Right renal pelvis (tissue), 4 donors: ENCODE measurements at places on chromosomes 5 and 9. TPM values are rescaled to one million over a fixed set of nuclear protein-coding genes. Genes with fewer than 3 reads are reported as not detected.

DNA sequence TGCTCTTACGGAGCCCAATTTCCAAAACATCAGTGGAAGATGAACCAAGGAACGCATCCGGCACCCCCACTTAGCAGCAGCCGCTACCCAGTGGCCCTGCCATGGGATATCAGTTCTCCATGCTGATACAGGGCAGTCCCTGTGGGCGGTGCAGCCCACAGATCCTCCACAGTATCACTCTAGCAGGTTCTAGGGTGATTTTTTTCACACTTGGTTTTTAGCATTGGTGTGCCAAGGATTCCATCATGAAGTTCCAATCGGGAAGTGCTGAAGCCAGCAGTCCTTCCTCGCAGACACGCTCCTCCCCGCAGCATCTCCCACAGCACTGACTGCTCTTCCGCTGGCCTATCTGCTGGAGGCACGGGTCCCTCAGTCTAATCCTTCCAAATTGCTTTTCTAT lies 261.9 kb downstream of the SYK start:
- no peak for DNase-seq

DNA sequence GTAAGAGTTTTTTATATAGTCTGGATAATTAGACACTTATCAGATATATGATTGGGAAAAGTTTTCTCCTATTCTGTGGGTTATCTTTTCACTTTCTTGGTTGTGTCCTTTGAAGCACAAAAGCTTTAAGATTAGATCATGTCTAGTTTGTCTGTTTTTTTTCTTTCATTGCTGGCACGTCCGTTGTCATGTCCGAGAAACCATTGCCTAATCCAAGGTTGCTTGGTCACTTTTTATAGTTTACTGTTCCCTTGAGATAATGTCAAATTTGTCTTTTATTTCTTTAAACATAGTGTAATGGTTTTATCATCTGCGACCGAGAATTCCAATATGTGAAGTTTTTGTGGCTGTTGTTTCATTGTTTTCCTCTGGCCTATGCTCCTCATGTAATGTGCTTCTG lies 28.8 kb downstream of the GARNL3 start:
- no peak for DNase-seq

DNA sequence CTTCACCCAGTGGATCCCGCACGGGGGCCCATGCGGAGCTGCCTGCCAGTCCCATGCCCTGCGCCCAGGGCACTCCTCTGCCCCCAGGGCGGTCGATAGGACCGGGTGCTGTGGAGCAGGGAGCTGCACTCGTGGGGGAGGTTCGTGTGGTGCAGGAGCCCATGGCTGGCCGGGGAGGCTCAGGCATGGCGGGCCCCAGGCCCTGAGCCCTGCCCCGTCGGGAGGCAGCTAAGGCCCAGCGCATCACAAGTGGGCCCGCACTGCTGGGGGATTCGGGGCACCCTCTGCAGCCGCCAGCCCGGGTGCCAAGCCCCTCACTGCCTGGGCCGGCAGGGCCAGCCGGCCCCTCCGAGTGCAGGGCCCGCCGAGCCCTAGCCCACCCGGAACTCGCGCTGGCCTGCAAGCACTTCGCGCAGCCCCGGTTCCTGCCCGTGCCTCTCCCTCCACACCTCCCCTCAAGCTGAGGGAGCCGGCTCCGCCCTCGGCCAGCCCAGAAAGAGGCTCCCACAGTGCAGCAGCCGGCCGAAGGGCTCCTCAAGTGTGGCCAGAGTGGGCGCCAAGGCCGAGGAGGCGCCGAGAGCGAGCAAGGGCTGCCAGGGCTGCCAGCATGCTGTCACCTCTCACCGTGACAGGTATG lies 221.1 kb upstream of the RORB start:
- no peak for DNase-seq

DNA sequence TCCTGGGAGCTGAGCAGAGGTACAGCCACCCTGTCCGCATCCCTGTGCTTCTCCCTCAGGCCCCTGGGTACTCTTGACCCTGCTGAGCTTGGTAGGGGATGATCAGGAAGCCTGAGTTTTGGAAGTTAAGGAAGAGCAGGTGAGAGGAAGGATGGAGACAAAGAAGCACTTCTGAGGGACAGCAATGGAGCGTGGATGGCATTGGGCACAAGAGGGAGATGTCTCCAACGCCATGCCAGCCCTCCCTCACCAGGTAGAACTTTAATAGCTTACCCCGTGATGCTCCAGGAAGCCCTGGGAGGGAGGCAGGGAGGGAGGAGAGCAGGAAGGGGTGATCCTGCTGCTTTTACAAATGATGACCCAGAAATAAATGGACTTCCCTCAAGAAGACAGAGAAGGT lies 29.9 kb upstream of the SMU1 start:
- no peak for DNase-seq

The GFPT2 gene
- polyA plus RNA-seq: 4.9 TPM

DNA sequence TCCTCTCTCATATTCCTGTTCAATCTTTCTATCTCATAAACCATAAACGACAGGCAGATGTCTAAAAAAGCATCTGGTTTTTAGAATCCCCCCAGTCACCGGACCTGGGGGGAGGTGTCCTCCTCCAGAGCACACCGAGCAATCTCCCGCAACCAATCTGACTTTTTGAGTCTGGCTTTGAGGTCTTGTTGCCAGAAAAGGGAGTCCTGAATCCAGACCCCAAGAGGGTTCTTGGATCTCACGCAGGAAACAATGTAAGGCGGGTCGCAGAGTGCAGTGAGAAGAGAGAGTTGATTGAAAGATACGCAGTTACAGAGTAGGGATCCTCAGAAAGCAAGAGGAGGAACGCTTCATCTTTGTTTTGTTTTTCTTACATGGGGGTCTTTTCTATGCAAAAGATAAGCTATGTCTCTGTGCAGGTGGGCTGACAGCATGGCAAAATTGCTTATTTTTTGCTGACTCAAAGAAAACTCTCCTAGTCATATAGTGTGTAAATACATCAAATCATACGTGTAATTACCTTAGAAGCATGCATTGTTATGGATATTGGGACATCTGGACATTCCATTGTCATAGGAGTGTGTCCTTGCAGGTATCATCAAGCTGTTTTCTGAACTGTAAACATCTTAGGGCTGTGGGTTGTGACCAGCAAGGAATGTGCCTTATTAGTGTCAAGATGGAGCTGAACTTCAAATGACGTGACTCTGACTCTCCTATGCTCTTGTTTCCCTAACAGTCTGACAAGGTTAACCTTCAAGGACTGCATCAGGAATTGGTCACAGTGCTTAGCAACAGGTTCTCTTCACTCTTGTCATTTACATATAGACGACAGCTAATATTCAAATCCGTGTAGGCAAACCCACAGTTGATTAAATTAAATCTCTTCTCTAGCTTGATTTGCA lies 159.3 kb upstream of the DAPK1 start:
- no peak for DNase-seq

GRCh38 chr9:116124472-116125040 lies 29.0 kb upstream of the PAPPA start:
- DNase-seq: no peak

GRCh38 chr5:36089989-36090388 lies 23.3 kb upstream of the UGT3A2 start:
- no peak for DNase-seq

GRCh38 chr9:108603141-108603540 lies 252.6 kb downstream of the ACTL7B start:
- no peak for DNase-seq

The CD72 gene
- polyA plus RNA-seq: 2.8 TPM

DNA sequence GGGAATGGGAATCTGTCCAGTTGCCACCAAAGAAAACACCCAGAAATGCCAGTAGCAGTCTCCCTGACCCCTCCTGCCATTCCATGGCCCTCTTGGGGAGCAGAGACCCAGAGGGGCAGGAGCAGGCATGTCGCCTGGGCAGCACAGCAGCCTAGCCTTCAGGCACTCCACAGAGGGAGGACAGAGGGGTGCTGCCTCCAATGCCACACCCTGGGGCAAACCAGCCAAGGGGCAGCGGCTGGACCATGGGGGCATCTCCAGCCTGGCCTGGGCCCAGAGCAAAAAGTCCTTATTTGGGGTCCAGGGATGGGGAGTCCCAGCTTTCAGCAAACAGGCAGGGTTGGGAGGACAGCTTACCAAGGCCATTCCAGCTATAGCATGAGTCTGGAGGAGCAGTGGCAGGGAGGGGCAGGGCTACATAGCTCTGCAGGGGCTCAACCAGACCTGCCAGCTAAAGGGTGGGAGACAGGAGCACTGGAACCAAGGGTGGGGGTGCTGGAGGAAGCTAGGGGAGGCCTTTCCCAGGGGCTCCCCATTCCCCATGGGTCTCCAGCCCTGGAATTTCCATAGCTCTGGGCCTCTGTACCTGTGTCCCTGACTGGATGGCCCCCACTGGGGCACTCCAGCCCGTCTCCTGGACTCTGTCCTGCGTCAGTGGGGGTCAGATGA lies 6.7 kb downstream of the BRD3 start:
- DNase-seq: no peak

DNA sequence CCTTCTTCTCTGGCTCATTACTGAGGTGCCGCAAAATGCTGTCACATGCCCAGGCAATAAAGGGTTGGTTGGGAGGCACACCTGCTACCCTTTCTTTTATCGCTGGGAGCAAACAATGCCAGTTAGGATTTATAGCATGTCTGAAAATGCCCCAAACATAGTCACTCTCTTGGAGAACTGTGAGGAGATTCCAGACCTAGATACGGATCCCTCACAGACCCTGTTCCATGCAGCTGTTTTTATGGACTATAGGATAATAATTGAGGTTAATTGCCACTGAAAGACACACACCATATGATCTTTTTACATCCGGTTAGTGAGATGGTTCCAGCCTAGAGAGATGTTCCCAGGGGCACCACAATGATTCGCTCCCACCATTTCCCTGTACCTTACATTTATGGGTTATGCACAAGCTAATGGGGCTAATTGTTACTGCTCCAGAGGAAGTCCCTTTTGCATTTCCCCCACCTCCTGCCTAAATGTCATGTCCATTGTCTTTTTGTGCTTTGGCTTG lies 318.1 kb downstream of the PIK3R1 start:
- no peak for DNase-seq

The PCDHA4 gene
- 0.62 TPM for polyA plus RNA-seq

The RBM27 gene
- 27.5 TPM for polyA plus RNA-seq

- DNase-seq: no peak
Observed at GRCh38 chr5:157271740-157272271, 5.9 kb downstream of the CYFIP2 start.

The ASPN gene
- 16.8 TPM for polyA plus RNA-seq

The SLC6A19 gene
- 56.2 TPM for polyA plus RNA-seq

The CTSL gene
- polyA plus RNA-seq: 168 TPM

GRCh38 chr9:111463048-111463447 lies 21.1 kb downstream of the ECPAS start:
- no peak for DNase-seq

The FOXD4L5 gene
- 0.24 TPM for polyA plus RNA-seq

DNA sequence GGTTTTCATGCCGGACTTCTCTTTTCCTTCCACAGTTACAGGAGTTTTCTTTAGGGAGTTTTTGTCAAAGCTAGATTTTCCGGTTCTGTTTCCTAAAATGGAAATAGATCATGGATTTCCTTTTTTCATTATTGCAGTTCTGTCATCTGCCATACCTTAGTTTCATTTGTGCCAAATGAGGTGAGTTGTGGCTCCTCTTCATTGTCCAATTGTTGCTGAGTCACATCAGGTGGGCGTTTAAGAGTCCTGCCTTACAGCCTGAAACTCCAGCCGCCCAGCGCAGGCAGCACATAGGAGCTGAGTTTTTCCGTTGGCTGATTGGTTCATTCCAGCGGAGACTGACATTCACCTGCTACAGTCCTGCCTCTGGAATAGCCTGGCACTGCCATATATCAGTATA lies 14.1 kb downstream of the SLC25A25 start:
- DNase-seq: no peak
